Inflammatory macrophage treated with lipopolysaccharide for 1 hour (primary cell): ENCODE measurements at places on chromosomes 6 and 20.

DNA sequence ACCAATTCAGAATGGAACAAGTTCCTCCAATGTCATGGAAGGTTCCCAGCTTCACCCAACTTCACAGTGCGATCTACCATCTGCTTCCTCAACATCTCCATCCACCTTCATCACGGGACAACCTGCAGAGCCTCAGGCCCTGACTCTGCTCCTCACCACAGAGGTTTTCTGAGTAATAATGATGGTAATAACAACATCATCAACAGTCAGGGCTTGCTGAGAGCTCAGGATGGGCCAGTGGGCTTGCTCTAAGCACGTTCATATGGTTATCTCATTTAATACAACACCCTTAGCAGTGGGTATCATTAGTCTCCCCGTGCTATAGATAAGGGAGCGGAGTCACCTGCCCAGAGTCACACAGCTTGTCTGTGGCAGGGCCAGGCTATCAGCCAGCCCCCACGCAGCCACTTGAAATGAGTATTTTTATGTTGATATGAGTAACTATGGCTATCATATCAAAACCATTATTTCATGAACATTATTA lies 38.6 kb downstream of the PREX1 start:
- no peak for DNase-seq

- DNase-seq: peak; percentile 44
Observed at GRCh38 chr20:50259705-50260478, 69.3 kb downstream of the CEBPB start.

DNA sequence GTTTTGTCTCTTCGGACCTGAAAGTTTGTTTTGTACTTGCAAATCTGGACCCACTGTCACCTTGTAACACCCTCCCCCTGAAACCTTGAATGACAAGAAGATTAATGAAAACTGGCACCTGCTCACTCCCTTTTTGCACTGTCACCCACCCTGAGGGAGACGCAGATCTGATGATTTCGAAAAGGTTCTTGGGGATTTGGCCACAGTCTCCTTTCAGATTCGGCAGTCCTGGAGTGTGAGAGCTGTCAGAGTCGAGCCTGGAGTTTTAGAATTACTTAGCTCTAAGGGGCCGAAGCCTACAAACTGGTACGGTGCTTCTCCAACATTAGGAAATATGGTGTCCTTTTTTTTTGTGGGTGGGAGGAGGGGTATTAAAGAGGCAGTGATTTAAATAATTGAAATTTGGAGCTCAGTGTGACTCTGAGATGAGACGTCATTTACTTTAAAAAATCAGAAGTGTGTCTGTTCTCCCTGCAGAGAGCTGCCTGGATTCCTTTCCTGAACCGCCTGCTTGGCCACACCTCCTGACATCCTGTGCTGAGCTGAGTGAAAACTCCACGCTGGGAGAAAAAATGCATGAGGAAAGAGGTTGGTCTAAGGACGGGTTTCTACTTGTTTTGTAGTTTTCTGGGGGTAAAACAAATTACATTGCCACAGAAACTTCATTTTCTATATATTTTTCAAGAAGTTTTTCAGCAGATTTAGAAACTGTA lies 447.0 kb upstream of the CDH4 start:
- DNase-seq: no peak

DNA sequence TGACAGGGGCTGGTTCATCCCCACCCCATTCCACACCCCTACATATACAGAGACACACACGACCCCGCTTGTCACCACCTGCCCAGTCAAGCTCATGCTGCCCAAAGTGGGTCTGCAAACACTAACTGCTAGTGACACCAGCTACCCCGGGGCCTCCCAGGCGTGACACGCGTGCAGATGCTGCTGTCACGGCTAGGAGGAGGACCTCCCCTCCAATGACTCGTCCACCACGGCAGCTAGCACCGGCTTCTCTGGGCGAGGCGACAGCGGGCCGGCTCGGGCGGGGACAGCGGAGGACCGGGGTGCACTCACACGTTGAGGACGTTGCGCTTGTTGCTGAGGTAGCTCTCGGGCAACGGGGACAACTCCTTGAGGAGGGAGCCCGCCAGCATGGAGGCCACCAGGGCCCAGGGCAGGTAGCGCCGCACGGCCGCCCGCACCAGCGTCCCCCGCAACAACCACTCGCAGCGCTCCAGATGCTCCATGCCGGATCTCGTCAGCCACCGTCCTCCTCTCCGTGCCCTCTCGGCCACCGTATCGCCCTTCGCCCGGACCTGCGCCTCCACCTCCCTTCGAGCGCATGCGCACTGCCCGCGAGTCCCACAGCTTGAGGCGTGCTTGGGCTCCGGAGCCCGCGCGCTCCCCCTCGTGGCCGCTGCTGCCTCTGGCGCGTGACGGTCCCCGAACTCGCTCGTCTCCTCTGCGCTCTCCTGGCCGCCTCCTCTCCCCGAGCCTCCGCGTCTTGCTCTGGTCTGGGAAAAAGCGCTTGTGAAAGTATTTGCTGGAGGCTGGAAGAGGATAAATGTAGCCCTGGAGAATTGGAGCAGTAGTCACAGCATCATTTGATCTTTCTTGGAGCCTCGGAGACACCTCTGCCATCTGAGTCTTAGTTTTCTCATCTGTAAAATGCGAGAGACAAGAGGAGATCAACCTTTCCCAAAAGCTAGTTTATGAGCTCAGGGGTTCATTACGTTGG lies at the start of gene FITM2:
Gene FITM2 (minus strand): TSS at position 539 of the 976 bp plus-strand sequence. CDS start 54 bp downstream, at position 485.
- DNase-seq: peak; percentile 95

DNA sequence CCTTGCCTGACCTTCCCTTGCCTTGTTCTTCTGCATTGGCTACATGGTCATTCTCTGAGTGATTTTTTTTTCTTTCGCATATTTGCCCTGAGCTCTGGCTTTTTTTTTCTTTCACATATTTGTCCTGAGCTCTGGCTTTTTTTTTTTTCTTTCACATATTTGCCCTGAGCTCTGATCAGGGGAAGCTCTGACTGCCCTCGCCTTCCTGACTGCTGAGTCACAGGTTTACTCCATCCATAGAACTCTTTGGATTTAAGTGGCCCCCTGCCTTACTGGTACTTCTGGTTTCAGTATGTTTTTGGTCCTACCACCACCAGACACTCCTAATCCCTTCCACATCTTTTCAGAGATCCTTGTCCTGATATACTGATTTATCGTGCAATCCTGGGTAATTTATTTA lies 201.1 kb downstream of the OGFRL1 start:
- DNase-seq: peak; percentile 4

DNA sequence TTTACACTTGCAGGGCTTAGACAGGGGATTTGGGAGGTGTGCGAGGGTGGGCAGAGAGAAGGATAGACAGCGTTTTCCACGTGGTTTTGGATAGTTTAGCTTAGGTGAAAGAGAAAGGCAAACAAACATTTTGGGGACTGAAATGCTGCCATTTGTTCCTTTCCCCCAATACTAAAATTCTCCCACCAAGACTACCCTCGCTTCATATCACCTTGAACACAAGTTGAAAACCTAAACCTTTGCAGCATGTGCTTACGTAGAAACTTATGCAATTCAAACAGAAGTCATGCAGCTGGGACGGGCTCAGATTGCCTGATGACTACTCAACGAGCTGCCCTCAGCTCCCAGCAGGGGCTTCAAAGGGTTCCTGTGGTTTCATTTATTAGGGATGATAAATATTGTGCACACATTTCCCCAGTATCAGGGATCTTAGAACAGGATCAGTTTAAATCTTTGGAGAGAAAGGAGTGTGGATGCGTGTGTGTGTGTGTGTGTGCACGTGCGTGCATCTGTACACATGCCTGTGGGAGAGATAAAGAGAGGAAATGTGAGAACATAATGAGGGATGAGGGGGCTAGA lies 77.3 kb downstream of the SLC22A23 start:
- no peak for DNase-seq

DNA sequence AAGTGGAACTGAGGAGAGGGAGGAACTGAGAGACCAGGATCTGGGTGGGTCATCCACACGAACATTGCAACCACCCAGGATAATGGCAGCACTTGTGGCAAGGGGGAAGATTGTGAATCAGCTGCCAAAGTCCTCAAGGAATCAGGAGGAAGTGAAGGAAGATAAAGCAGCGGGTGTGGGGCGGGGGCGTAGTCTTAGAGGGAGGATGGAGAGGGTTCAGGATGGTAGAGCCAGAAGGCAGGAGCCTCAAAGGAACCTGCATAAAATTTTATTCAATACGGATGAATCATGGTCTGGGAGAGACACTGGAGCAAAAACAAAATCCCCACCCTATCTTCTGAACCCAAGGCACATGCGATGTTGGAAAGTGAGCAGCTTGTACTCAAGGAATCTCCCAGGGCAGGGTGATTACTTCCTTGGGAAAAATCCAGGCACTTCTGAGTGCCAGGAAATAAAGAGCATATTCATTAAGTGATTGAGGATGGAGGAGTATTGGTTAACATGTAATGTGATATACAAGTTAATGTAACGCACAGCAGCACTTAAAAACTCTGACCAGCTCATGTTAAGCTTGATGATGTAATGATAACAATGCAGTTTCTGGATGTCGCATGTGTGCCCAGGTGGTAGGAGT lies 82.0 kb upstream of the B3GAT2 start:
- DNase-seq: no peak

DNA sequence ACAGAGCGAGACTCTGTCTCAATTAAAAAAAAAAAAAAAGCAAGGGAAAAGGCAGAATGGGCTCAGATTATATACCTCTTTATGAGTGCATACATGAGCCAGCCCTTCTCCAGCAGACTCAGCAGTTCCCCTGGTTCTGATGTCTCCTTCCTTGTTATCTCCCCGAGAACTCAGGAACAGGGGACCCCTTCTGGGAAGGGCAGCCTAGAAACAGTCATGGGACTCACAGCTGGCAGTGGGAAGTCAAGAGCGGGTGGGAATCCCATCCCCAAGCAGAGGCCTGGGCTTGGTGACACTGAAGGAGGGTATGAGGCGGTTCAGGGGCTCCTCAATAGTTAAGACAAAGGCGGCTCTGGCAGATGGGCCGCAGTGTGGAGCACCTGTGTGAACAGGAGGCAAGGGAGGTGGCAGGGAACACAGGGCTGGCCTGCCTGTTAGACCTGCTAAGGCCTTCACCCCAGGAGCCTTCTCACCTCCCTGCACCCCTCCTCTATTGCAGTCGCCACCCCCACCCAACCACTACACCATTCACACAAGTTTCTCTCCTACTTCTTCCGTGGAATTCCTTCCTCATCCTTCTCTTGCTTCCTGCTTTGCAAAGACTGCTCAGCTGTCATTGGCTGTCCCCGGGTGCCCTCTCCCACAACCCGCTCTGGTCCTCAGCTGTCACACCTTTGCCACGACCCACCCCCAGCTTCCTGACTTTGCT lies 29.7 kb upstream of the MDFI start:
- no peak for DNase-seq
